ENCODE measurements at places on chromosomes 3 and 15.

DNA sequence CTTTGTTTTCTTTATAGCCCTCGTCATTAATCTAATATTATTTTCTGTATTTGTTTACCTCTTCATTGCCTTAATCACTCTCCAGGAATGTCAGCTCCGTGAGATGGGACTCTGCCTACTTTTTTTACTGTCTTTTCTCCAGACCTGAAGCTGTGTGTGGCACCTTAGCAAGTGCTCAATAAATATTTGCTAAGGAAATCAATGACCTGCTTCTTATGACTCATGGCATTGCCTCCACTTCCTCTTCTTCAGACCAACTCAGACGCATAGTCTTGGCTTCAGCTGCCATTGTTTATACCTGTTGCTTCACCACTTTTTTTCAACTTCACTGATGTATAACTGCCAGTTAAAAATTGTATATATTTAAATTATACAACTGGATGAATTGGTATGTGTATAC, 218.5 kb upstream of the CMC1 start:
- no peak for DNase-seq

DNA sequence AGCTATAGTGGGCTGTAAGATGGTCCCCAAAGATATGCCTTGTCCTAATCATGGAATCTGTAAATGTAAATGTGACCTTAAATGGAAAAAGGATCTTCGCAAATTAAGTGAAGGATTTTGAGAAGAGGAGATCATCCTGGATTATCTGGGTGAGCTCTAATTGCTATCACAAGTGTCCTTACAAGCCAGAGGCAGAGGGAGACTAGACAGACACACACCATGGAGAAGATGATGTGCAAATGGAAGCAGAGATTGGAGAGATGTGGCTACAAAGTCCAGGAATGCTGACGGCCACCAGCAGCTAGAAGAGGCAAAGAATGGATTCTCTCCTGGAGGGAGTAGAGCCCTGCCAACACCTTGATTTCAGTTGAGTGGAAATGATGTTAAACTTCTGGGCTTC, 102.3 kb upstream of the PROK2 start:
- no peak for DNase-seq

DNA sequence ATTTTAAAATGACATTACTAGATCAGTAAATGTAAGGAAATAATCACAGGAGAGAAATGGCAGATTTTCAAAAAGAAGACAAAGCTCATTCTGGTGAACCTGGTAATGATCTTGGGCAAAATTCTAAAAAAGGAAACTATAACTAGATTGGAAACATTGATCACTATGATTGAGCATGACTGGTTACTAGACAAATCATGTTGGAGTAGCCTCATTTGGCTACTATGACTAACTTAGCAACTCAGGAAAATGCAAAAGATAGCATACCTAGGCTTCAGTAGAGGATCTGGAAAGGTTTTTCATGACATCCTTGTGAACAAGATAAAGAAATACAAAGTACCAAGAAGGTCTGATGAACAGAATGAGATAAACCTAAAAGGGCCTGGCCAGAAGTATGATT, 7.6 kb upstream of the TMF1 start:
- DNase-seq = no peak

- no peak for DNase-seq
Observed at GRCh38 chr3:6781092-6781491, 79.8 kb upstream of the GRM7 start.

DNA sequence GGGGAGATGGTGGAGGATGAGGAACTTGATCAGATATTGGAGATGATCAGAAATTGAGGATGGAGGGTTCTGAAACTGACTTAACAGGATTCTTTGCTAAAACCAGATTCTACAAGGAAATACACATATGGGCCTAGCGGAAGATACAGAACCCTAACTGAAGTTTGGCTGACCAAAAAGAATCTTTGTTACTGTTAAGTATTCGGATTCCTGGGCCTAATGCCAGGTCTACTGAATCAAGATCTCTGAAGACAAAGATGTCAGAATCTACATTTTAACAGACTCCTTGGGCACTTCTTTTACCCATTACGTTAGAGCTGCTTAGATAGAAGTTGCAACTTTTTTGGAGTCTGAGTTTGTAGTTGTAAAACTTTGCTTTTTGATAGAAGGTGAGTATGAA, 137.7 kb downstream of the FNDC3B start:
- no peak for DNase-seq

DNA sequence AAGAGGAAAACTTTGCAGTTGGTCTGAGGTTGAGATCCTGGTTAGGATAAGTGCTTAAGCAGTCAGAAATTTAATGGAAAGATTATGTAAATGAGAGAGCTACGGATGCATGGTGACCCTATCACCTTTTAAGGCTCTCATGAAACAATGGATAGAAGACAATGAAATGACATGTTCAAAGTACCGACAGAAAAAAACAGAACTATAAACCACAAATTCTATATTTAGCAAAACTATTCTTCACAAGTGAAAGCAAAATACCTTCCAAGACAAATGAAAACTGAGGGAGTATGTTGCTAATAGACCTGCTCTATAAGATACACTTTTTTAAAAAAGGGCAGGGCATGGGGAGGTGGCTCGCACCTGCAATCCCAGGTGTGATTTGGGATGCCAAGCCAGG, 32.2 kb downstream of the DNAAF4 start:
- DNase-seq = no peak

DNA sequence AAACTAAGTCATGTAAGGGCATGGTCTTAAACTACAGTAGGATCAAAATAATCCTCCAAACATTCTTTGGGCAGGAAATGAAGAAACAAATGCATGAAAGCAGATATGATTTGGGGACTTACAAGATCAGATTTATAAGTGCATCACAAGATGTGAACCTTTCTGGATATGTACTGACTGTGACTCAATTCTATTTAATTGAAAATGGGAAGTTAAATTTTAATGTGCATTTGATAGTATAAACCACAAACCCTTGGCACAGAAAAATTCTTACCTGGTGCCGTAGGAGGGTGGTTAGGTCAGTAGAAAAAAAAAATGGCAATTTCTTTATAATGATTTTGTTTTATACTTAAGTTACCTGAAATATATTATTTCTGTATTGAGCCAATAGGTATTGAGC, 262.5 kb upstream of the TGFBR2 start:
- DNase-seq = no peak

DNA sequence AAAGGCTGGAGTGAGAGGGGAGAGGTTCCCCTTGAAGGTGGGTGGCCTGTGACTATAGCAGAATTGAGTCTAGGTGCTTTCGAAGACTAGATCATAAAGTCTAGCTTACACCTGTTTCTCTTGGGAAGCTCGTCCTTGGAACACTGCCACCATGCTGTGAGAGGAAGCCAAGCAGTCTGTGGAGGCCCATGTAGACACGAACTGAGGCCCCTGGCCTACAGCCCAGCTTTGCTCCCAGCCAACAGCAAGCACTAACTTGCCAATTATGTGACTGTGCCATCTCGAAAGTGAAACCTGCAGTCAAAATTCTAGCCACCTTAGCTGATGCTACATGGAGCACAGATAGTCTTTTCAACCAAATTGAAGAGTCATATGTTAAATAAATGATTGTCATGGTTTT, 190.5 kb upstream of the NECTIN3 start:
- DNase-seq = peak; percentile 30

- DNase-seq = no peak
Observed at GRCh38 chr3:122350814-122351418, 25.9 kb downstream of the CSTA start.

- DNase-seq = no peak
Observed at GRCh38 chr3:114445233-114445632, 151.4 kb downstream of the TIGIT start.

DNA sequence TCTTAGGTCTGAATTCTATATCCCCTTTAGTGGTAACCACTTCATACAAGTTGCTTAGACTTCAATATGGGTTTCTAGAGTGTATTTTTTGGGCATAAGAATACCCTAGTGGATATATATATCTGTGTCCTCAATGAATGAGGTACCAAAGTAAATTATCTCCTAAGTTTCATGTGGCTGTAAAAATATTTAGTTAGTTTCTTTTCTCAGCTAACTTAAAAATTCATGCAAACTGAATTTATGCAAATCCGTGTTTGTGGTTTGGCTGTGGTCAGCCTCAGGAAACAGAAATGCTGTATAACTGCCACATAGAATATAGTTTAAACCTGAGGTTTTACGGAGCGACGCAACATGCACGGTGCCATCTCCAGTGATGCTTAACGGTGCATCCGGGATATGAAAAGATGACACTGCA, 80.3 kb downstream of the PEX5L start:
- no peak for DNase-seq

DNA sequence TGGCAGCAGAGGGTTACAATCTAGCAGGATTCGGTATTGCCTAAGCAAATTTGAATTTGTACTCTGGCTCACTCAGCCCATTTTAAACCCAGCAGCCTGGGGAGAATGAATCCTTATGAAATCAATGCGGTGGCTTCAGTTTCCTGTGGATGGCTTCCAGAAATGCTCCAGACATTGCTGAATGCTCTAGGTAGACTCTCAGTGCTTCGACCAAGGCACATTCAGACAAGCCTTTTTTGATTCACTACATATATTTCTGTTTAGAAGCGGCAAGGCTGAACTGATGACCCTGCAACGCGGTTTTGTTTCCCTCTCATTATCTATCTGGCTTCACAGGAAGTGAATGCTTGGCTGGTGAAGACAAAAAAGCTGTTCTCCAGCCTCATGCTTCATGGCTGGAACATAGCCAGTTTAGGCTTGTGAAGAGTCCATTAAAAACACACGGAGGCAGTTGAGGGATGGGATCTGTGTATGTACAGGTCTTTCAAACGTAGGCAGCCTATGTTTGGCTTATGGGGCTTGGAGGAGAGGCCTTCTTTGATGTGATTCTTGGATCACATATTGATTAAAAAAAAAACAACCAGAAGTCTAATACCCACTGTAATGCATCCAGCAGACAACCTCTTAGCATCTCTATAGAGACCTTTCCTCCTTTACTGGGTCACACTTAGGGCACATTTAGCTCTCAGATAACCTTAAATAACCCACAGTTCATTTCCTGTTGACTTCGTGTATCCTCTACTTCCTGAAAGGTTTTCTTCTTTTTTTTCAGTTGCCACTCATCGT, 400.2 kb upstream of the TBL1XR1 start:
- peak; percentile 73 for DNase-seq

DNA sequence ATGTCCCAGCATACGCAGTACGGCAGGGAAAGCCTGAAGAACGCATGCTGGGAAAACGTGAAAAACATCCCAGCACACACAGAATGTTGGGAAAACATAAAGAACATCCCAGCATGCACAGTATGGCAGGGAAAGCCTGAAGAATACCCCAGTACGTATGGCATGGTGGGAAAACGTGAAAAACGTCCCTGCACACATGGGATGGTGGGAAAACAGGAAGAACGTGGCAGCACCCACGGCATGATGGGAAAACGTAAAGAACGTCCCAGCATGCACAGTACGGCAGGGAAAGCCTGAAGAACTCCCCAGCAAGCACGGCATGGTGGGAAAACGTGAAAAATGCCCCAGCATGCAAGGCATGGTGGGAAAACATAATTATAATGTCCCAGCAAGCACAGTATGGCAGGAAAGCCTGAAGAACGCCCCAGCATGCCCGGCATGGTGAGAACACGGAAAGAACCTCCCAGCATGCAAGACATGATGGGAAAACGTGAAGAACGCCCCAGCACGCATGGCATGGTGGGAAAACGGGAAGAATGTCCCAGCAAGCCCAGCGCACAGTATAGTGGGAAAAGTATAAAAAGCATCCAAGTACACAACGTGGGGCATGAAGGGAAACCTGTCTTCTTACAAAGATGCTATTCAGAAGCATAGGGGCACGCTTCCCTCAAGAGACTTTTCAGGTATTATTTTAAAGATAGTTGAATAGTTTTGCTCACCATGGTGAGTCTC, 128.3 kb downstream of the OCA2 start:
- DNase-seq = no peak

DNA sequence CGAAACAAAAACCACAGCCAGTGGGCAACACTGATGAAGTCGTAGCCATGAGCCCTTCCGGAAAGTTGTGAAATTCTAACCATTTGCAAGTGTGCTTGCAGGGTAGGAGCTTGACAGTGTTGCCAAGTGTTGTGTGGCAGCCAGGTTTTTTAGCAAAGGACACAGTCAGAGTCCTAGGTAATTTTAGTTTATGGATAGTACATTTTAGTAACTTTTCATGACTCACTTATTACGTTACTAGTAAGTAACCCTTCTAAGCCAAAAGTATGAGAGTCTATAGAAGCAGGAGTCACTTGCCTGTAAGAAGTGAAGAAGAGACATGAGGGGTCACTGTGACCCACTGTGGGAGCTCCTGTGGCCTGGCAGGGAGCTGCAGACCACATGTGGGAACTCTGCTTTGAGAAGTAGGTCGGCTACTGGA, 54.8 kb upstream of the ADPGK start:
- no peak for DNase-seq

DNA sequence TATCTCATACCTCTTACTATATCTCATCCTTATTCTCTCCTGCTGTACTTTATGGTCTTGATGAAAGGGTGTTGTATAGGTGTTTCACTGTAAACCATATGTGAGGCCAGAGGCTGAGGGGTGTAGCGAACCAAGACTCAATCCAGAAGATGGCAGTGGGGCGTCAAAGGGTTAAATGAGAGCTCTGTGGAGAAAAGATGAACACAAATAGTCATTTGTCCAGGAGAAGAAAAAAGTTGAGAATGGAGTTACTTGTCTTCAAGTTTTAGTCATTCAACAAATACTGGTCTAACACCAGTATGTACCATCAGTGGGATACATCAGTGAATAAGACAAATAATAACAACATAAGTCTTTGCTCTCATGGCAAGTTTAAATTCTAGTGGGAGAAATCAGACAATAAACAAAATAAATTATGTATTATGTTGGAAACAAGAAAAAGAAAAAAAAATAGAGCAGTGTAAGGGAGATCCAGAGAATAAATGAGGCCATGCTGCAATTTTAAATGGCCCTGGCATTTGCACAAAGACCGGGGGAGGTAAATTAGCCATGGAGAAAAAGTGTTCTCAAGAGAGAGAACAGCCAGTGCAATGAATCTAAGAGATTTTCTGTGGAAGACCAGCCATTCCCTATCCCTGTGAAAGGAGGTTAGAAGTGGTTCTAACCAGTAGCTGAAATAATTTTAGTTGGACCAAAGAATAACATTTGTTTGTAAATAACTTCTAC, 77.0 kb upstream of the UMPS start:
- DNase-seq = no peak

- DNase-seq = no peak
Observed at GRCh38 chr3:73580343-73580742, 44.4 kb downstream of the PDZRN3 start.

GRCh38 chr3:78322780-78323179, 1282.9 kb downstream of the ROBO2 start:
- DNase-seq = peak; percentile 86

DNA sequence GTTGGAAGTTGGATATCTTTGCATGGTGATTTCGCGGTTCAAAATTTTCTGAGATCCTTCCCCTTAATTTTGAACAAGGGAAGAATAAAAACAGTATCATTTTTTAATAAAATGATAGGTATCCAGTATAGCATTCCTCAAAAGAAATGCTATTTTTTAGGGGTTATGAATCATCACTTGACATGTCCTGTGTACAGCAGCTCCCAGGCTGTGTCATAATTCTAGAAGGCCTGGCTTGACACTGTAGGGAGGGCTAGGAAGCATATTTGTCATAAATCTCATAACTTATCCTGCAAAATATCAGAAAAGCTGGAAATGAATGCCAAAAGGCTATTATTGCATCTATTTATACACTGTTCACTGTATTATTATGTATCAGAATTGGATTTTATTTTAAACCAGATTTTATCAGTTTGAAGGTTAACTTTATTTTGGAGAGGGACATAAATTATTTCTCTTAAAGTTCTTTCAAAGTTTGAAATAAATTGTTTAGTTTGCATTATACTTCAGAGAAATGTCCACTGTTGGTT, 539.1 kb upstream of the ROBO2 start:
- DNase-seq = no peak

GRCh38 chr15:57436166-57436565, 59.9 kb downstream of the CGNL1 start:
- no peak for DNase-seq

Data from NCI-H748 treated with DMSO at 0.1 percent for 48 hours (cell line).